ENCODE measurements at places on chromosomes 1 and 21.
A peak's percentile ranks its signal among the peaks of the same experiment; 100 is the strongest.

DNA sequence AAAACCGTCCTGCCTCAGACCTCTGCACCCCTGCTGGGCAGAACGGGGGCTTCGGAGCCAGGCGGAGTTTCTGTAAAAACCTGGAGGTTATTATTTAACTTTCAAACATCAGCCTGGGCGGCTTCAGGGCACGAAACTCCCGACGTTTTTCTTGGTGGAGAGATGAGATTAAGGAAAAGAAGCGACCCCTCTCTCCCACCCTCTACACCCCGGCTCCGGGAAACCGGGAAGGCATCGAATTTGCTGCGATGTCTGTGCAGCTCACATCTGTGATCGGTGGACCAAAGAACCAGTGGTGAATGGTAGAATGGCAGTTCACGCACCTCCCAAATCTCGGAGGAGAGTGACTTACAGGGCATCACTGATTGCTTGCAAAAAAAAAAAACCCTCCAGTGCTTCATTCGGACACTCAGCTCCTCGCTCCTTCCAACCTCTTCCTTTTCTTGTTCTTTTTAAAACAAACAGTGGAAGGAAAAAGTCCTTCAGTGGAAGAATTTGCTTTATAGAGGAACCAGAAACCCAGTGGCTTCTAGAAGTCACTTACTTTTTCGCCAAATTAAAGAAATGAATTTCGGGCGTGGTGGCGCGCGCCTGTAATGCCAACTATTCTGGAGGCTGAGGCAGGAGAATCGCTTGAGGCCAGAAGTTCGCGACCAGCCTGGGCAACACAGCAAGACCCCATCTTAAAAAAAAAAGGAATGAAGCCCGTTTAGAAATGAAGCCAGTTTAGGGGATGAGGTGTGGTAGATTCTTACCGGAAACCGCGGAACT lies 884 bp downstream of the PHACTR4 start:
- DNase-seq = peak; percentile 21

DNA sequence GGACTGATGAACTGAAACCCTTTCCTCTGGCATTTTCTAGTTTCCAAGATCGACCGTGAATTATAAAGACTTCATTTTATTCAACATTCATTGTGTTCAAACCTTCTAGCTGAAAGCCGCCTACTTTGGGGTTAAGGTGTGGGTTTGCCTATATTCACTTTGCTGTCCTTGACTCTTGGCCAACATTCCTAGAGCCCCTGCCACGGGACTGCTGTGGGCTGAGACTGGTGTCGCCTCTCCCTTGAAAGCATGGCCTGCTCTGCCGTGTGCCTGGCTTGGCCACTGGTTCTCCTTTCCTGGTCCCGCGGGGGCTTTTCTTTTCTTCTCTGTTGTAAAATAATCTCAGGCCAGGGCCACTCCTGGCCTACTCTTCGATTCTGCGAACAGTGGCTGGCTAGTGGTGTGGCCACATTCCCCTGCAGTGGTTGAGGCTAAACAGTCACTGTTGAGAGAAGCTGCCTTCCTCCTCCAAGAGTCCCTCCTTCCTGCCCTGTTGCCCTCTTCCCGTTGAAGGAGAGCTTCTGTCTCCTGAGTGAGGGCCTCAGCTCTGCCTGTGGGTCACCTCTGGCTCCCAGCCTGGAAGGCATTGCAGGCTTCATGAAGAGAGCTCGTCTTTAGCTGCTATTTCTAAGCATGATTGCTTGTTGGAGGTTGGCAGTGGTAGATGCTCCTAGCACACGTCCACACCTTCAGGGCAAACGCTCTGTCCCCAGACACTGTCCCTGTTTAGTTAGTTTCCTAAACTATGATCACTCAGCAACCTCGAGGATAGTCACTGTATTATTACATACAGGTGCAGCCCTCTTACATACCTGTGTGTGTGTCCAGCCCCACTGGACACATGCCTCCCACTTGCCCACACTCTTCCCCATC lies 80.5 kb downstream of the GALNT2 start:
- DNase-seq = peak; percentile 38

DNA sequence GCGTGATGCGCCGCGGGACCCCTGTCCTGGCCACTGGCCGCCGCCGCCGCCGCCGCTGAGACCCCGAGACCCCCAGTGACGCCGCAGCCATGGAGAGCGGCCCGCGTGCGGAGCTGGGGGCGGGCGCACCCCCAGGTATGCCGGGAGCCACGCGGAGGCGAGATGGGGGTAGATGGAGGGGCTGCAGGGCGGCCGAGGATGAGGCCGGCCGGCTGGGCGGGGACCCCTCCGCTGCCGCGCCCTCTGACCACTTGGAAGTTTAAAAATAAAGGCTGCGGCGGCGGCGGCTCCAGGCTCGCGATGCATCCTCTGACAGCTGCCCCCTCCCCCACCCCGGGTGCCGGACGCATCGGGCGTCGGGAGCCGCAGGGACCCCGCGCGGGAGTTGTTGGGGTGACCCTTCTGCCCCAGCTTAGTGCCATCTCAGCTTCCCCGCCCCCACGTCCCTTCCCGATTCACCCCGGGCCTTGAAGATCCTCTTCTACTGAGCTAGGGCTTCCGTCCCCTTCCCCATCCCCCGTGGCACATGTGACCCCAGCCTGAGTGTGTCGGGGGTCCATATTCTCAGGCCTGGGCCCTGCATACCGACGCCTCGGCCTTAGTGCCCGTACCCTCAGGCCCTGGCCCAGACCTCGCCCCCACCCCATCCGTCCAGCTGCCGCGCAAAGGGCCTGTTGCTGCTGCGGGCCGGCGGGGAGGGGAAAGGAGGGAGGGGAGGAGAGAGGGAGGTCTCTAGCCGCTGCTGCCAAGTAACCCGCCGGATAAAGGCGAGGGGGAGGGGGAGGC lies 562 bp downstream of the MAP7D1 start:
- peak; percentile 18 for DNase-seq

DNA sequence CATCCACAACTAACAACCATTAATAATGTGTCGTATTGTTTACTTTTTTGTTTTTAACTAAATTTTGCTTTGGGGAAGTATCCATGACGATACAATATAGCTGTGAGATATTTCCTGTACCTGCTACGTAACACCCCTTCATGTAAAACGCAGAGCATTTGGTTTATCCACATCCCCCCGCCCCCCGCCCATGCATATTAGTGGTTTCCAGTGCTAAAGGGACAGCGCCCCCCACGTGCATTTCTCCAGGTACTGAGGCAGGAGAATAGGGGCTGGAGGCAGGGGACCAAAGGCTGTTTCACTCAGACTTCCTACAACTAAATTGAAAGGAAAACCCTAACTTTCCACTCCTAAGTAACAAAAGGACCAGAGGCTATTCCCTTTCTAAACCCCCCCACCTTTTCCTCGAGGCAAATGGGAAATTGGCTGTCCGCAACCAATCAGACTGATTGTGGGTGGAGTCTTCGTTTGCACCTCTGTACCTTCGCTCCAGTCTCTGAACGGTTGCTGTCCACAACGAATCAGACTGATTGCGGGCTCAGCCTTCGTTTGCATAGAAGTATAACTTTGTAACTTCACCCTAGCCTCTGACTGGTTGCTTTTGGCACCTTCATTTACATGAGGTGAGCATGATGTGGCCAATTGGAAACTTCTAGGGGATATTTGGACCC lies 12.2 kb upstream of the RIPK4 start:
- DNase-seq = no peak

GRCh38 chr1:103960710-103961109 lies 211.0 kb downstream of the AMY1C start:
- DNase-seq = no peak

DNA sequence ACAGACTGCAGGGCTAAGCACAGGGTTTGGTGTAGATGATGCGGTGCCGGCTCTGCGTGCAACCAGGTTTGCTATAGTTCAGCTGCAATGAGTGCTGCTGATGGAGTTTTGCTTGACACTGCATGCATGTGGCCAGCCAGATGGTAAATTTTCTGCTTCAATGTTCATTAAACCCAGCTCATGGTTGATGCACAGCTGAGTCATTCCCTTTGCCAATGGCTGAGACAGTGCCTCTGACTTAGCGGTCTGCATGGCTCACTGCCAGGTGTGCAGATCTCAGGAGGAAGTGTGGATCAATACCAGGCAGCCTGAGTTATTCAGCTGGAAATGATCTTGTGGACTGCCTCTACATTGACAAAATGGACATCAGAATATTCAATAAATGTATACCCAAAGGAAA lies 172.7 kb upstream of the ZP4 start:
- peak; percentile 15 for DNase-seq

GRCh38 chr1:30707412-30708360 lies 15.7 kb downstream of the MATN1 start:
- peak; percentile 23 for DNase-seq

- DNase-seq = no peak
These were observed 26.9 kb downstream of the ITPKB start for GRCh38 chr1:226711976-226712741.

DNA sequence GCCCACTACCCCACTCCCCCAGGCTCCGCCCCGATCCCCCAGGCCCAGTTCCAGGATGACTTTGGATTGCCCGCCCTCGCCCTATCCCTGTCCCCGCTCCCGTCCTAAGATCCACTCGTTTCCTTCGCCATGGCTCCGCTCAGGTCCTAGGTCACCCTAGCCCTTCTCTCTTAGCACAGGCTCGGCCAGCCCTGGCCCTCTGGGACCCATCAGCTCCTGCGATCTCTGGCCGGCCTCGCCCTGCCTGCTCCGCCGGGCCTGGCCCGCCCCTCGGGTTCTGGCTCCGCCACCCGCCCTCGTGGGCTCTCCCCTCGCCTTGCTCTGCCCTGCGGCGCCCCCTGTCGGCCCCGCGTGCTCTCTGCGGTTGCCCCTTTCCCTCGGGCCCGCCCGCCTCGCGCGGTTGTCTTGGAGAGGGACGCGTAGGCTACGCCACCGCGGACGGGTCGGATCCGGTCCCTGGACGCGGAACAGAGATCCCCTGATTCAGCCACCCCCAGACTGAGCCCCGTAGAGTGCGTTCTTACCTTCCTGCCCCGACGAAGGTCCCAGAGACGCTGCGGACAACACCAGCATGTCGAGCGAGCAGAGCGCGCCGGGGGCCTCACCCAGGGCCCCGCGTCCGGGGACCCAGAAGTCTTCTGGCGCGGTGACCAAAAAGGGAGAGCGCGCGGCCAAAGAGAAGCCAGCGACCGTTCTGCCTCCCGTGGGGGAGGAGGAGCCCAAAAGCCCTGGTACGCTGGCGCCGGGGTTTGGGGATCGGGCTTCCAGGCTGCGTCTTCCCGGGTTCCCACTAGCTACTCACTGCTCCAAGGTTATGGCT lies at the start of gene LRRC71:
LRRC71 (plus strand) TSS at position 400 of the 820 bp plus-strand sequence; CDS start at position 572, 172 bp downstream.
- DNase-seq = peak; percentile 22

Data from MV-4-11 (cell line).